ENCODE measurements at places on chromosomes 3 and 15. TPM values are rescaled to one million over a fixed set of nuclear protein-coding genes. Genes with fewer than 3 reads are reported as not detected.

The GTF2A2 gene
- 21.0 TPM for total RNA-seq

The PPP1R14D gene
- total RNA-seq, result not detected

The NMNAT3 gene
- total RNA-seq, result not detected

The ZNF662 gene
- 17.1 TPM for total RNA-seq

The TGM5 gene
- total RNA-seq, result not detected

The ERICH6 gene
- 0.39 TPM for total RNA-seq

The PCNP gene
- 68.2 TPM for total RNA-seq

The GPR149 gene
- not detected for total RNA-seq

The ITIH1 gene
- total RNA-seq, result not detected

The TF gene
- not detected for total RNA-seq

The PATL2 gene
- total RNA-seq, result 0.79 TPM

The CSTA gene
- total RNA-seq, result 0.22 TPM

The GREM1 gene
- 0.65 TPM for total RNA-seq

The HCLS1 gene
- total RNA-seq, result 6.3 TPM

The ISY1 gene
- 18.1 TPM for total RNA-seq

The HHLA2 gene
- total RNA-seq, result under 0.01 TPM

The TUSC7 gene
- not detected for total RNA-seq

The PIF1 gene
- total RNA-seq, result 3.9 TPM

The SPESP1 gene
- 2.0 TPM for total RNA-seq

The TMCO5A gene
- not detected for total RNA-seq

The GABRA5 gene
- 5.9 TPM for total RNA-seq

The SV2B gene
- total RNA-seq, result not detected

The THAP10 gene
- 1.5 TPM for total RNA-seq

The PP2D1 gene
- not detected for total RNA-seq

The CHMP2B gene
- total RNA-seq, result 30.6 TPM

The IQCB1 gene
- total RNA-seq, result 14.3 TPM

The KIF7 gene
- total RNA-seq, result 8.6 TPM

The PLXNA1 gene
- 56.1 TPM for total RNA-seq

The TMED3 gene
- 211 TPM for total RNA-seq

The RASL12 gene
- not detected for total RNA-seq

The NR1I2 gene
- total RNA-seq, result not detected

The AMT gene
- total RNA-seq, result 2.2 TPM

The IL16 gene
- total RNA-seq, result 0.43 TPM

The SPTBN5 gene
- 3.9 TPM for total RNA-seq

The GRM7 gene
- not detected for total RNA-seq

The C3orf20 gene
- total RNA-seq, result 0.11 TPM

The CYP19A1 gene
- not detected for total RNA-seq
